ENCODE measurements at places on chromosomes 13 and 19.

- no peak for DNase-seq
These were observed 212.2 kb downstream of the NHLRC3 start for GRCh38 chr13:39250440-39250839.

DNA sequence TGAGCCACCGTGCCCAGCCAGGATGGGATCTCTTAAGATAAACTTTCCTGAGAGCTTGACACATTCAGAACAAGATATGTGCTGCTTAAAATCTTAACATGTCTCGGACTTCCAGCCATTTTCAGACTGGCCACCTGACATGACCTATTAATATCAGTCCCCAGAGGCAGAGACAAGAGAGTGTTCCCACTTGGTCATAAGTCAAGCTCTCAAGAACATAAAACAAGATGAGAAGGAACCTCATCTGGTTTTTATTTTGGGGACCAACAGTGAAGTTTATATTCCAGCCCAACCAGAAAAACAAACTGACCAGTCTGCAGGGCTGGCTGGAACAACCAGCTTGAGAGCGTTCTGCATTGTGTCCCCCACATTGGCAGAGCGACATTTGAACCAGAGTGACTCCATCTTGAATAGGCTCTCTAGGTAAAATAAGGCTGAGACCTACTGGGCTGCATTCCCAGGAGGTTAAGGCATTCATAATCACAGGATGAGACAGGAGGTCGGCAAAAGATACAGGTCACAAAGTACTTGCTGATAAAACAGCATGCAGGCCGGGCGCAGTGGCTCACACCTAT, 21.8 kb upstream of the PLEKHF1 start:
- DNase-seq: no peak

GRCh38 chr13:71922194-71922593, 55.2 kb upstream of the DACH1 start:
- DNase-seq: no peak

GRCh38 chr13:32267836-32268439, 47.2 kb downstream of the ZAR1L start:
- no peak for DNase-seq

- no peak for DNase-seq
These were observed 569.6 kb downstream of the EFNB2 start for GRCh38 chr13:105965910-105966309.

DNA sequence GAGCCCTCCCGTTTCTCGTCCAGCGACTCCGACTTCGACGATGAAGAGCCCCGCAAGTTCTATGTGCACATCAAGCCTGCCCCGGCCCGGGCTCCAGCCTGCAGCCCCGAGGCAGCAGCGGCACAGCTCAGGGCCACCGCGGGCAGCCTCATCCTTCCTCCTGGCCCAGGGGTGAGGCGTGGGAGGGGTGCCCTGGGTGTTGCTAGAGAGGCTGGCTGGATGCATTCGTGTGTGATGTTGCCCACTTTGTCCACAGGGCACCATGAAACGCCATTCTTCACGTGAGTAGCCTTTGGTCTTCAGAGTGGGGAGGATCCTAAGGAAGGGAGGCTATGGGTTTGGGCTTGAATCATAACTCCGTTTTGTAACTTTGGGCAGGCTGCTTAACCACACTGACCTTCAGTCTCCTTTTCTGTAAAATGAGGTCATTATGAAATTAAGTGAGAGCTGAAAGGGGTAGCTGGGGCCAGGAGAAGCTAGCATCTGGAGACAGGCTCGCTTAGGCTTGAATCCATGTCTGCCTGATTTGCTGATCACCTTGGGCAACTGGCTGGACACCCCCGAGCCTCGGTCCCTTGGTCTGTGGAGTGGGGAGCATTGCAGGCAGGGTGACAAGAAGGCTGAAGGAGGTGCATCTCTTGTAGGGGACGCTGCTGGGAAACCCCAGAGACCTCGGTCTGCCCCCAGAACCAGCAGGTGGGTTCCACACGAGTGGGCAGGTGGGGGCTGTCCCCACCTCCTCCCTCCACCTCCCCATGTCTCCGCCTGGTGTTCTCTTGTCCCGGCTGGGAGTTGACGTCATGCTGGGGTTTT, 18.7 kb upstream of the B3GNT3 start:
- no peak for DNase-seq

Measured in ascending aorta (tissue), 2 donors.